Mammary microvascular endothelial cell (primary cell): ENCODE measurements at places on chromosomes 4 and X. TPM values are rescaled to one million over a fixed set of nuclear protein-coding genes. Genes with fewer than 3 reads are reported as not detected.

Gene SERPINA7
- total RNA-seq, result not detected in 2 replicates

Gene ZNF185
- total RNA-seq, result 43.6 and 47.2 TPM in 2 replicates

Gene DNAAF6
- not detected in 2 replicates for total RNA-seq

Gene SASH3
- not detected in 2 replicates for total RNA-seq

Gene ELMOD2
- total RNA-seq, result 16.3 and 27.7 TPM in 2 replicates

Gene GSX2
- total RNA-seq, result not detected in 2 replicates
